NCI-H1417 (cell line): ENCODE measurements at places on chromosomes 2 and 18.
A peak's percentile ranks its signal among the peaks of the same experiment; 100 is the strongest.

DNA sequence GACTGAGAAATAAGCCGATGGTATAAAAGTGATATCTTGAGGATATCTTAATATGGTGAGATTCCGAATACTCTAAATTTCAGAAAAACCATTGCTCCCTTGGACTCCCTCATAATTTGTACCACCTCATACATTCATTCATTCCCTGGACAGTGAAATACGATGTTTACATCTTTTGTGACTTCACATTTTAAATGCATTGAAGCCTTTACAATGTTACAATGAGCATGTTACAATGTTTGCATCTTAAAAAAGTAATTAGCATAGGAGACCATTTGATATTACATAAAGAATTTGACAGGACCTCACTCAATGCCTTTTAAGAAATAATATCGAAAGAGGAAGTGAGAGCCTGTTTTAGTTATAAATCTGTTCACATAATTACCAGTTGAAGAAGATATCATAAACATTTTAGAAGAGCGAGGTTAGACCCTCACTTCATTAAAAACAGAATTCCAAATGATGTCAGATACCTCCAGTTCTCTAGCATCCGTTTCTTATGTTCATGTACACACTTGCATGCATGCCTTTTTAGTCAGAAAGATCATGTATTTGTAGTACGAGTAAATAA, 372.0 kb downstream of the ARHGAP15 start:
- no peak for DNase-seq

DNA sequence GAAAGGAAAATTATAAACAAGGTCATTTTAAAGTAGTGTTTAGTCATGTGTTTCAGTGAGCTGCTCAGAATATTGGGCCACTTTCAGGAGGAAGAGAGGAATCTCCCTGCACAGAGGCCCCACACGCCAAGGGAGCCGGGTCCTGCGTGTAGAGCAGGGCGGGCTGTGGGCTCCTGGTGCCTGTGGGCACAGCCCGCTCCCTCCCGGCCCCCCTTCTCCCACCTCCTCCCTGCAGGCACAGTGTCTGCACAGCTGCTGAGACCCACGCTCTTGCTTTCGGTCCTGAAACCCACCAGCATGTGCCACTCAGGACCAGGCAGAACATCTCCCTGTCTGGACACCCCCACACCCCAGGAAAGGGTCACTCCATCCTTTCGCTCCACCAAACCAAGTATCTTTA, 167.6 kb upstream of the SALL3 start:
- no peak for DNase-seq

DNA sequence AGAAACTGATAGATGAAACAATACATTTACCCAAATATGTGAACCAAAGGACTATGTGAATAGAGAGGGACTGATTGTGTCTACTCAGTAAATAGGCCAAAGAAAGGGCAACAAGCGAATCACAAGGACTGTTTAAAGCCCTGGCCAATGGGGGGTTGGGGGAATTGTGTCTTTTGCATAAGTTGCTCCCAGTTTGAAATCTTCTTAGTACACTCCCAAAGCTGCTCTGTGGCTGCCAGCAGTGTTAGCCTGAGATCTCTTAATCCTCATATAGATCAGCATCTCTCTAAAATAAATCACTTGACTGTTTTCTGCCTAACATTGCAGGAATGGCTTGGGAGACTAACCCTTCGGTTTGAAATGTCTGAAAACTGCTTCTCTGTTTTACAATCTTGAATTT, 236.4 kb downstream of the PLCL1 start:
- DNase-seq: no peak

GRCh38 chr2:36556842-36557241, 41.1 kb downstream of the FEZ2 start:
- no peak for DNase-seq

DNA sequence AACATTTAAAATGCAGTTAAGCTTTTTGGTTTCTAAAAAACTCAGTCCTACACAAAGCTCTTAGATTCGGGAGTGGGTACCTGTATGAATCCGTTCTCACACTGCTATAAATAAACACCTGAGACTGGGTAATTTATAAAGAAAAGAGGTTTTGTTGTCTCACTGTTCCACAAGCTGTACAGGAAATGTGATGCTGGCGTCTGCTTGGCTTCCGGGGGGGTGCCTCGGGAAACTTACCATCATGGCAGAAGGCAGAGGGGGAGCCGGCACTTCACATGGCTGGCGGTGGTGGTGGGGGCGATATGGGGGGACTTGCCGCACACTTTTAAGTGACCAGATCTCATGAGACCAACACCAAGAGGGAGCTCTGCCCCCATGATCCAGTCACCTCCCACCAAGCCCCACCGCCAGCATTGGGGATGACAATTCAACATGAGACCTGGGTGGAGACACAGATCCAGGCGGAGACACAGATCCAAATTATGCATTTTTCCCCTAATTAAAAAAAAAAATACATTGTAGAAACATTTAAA, 222.5 kb downstream of the GBX2 start:
- no peak for DNase-seq

DNA sequence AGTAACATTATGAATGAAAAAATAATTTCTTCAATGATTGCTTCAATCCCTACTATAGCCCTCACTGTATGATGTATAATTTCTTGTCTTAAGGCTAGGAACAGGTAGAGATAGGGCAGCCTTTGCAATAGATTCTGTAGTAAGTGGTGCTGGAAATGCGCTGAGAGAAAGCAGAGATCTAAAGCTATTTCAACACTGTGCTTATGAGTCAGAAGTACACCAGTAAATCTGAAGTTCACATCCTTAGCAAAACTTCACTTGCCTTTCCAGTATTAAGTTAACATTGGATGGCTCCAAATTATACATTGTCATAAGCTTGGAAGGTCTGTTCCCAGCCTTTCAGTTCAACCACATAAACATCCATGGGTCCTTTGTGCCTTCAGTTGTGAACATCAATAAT, 178.2 kb upstream of the EPHA4 start:
- no peak for DNase-seq

GRCh38 chr2:53768242-53768542, 588 bp downstream of the CHAC2 start:
- no peak for DNase-seq

GRCh38 chr2:9309147-9309546, 102.5 kb downstream of the ASAP2 start:
- no peak for DNase-seq

- no peak for DNase-seq
These were observed 200.2 kb downstream of the STK39 start for GRCh38 chr2:168047091-168047690.

DNA sequence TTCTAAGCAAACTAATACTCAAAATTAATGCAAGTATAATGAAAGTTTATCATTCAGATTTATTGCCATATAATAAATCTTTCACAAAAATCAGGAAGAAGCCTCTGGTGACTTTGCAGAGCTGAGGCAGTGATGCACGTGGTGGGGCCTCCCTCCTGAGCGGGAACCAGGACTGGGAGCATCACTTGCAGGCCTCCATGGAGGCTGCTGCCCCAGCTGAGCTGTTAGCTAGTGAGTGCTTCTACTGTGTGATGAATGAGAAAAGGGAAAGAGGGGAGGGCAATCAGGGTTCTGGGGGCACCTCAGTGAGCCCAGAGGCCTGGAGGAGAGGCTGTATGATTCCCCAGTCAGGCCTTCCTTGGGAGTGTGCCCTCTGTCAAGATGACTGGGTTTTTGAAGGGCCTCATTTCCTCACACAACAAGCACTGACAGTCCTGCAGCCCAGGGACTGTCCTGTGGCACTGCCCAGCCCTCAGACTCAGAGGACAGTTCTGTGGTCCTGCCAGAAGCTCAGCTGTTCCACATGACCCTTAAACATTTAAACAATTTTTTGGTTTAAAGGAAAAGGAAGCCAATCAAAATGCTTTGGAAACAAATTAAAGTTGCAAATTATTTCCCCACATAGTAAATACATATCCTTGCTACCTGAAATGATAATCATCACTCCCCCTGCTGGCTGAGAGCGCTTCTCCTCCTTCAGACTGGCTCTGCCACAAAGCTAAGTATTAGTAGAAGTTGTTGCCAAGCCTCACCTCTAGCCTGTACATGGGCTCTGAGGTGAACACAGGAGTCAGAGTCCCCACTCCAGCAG, 90.9 kb upstream of the SMAD7 start:
- peak; percentile 33 for DNase-seq

DNA sequence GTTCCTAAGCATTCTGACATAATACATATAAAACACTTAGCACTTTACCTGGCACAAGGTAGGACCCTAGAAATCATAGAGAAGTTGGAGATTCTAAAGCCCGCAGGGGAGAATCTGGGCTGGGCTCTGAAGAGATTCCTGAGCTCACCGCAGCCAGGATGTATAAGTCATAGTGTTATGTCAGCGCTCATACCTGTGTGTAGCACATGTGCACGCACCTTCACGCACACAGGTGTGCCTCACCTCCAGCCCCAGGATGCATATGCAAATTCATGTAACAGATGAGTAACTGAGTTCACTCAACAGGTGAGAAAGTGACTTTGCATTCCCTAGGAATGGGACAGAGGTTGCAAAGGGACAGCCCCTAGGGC, 7.9 kb upstream of the SDC1 start:
- no peak for DNase-seq

GRCh38 chr2:191951832-191952231, 104.9 kb upstream of the CAVIN2 start:
- DNase-seq: no peak

GRCh38 chr2:128505150-128505490, 186.5 kb upstream of the HS6ST1 start:
- peak; percentile 30 for DNase-seq

GRCh38 chr2:144524118-144525009, 4.4 kb upstream of the ZEB2 start:
- DNase-seq: peak; percentile 57

DNA sequence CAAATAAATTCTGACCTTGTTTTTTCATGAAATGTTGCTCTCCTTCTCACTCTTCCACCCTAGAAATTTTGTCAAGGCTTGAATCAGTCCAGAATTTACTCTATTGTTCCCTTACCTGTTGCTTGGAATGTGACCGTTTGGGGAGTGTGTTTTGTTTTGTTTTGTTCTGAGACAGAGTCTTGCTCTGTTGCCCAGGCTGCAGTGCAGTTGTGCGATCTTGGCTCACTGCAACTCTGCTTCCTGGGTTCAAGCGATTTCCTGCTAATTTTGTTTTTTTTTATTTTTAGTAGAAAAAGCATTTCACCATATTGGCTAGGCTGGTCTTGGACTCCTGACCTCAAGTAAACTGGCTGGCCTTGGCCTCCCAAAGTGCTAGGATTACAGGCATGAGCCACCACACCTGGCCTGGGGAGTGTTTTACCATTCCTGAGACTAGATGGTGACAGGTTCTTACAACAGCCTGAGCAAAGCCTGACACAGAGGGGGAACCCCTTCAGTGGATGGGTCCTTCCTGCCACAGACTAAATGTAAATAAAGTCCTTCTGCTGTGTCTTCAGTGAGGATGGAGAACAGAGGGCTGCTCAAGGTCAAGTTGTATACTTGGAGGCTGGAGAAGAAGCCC, 52.0 kb downstream of the HAUS1 start:
- no peak for DNase-seq

GRCh38 chr2:55718165-55719008, 24.7 kb upstream of the PNPT1 start:
- DNase-seq: peak; percentile 57

GRCh38 chr2:28277466-28277865, 115.2 kb upstream of the FOSL2 start:
- DNase-seq: peak; percentile 94

DNA sequence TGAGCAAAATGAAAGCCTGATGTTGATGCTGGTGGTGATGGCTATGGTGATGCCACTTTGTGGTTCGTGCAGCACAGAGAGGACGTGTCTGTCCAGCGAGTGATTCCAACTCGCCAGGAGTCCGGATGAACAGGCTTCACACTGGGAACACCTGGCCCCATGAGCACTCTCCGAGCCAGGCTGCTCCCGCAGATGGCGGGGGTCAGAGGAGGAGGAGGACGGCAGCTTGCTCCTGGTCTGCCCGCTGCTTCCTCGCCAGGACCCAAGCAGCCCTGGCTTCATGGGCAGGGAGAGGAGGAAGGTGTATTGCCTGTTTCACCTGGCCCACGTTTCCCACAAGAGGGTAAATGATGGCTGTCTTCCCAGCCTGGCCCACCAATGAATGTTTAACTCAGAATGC, 121.6 kb downstream of the MTCL1 start:
- no peak for DNase-seq

- no peak for DNase-seq
These were observed 11.5 kb downstream of the GAL3ST2 start for GRCh38 chr2:241788135-241788534.

GRCh38 chr2:239322416-239323086, 78.3 kb downstream of the HDAC4 start:
- no peak for DNase-seq

DNA sequence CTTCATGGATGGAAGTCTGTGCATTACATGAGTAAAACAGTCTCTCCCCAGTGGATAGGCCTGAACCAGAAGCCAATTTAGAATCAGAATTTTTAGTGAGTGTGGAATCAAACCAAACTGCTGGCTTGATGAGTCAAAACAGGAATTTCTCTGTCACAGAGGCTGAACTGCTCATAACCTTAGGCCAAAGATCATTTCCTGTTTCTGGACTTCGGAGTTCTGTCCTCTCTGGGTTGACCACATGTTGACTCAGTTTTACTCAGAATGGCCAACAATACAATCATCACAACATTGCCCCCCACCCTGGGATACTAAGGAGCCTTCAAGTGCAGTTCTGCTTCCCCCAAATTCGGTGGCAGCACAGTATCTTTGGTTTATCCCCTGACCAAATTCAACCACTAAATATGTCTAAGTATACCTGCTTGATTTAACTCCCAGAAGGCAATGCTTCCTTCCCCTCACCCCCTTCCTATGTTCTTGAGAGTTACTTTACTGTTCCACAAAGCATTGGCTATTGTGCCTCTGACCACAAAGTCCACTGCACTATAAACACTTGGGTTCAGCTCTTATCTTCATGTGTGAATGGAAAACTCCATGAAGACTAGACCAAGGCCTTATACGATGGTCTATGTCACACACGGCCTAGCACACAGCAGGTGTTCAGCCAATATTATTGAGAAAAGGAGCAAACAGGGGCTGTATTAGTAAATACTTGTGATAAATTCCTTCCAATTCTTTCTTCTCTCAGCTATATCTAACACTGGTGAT, 67.8 kb downstream of the NXPH2 start:
- DNase-seq: no peak

GRCh38 chr2:128605931-128606330, 287.3 kb upstream of the HS6ST1 start:
- no peak for DNase-seq
